Activated CD4-positive, alpha-beta T cell treated with anti-CD3 and anti-CD28 coated beads, Interleukin-2, amount 50 U/mL, for 1 hour (primary cell): ENCODE measurements at places on chromosomes 4 and X.

DNA sequence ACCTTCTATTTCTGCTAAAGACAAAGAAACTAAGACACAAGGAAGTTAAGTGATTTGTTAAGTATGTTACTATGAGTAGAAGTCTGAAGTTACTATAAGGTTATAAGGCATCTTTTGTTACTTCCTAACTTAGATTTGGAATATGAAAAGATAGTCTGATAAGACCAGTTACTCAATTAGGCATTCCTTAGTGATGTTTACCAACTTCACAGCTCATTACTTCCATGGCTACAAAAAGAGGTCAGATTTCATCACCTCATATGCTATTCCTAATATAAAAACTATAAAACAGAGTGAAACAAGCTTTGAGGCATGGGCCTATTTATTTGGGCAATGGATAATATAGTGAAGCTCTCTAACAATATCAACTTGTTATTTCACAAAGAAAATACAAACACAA lies 143.1 kb downstream of the TBCK start:
- no peak for DNase-seq

GRCh38 chr4:73451404-73451803 lies 15.4 kb downstream of the AFP start:
- no peak for DNase-seq

DNA sequence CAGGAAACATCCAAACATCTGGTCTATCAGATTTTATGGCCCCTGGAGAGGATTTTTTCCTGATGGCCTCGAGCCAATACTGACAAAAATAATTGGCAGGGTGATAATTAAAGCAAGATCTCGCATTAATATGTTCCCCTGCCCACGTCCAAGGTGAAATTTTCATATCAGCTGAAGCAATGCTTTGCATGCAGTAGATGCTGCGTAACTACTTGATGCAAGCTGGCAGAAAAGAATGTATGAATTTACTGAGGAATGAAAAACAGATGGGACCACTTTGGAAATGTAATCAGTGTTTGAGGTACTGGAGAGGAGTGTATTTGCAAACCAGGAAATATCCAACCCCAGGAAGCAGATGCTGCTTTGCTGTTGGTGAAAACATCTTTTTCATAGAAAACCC lies 36.8 kb upstream of the REST start:
- DNase-seq, result no peak

DNA sequence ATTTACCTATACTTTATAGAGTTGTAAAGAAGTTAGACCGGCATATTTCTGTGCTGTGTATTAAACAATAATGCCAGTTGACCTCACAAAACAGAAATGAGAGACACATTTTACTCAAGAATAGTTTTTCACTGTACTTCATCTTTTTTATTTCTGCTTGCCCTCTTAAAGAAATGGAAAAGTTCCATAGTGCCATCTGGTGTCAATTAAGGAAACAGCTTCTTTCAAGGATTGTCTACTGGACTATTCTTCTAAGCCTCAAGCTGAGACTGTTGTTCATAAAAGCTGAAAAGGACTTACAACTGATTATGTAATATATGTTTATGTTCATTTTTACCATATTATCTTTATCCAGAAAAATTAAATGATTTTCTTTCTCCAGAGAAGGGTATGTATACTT lies 1523.7 kb downstream of the ARAP2 start:
- DNase-seq, result no peak

DNA sequence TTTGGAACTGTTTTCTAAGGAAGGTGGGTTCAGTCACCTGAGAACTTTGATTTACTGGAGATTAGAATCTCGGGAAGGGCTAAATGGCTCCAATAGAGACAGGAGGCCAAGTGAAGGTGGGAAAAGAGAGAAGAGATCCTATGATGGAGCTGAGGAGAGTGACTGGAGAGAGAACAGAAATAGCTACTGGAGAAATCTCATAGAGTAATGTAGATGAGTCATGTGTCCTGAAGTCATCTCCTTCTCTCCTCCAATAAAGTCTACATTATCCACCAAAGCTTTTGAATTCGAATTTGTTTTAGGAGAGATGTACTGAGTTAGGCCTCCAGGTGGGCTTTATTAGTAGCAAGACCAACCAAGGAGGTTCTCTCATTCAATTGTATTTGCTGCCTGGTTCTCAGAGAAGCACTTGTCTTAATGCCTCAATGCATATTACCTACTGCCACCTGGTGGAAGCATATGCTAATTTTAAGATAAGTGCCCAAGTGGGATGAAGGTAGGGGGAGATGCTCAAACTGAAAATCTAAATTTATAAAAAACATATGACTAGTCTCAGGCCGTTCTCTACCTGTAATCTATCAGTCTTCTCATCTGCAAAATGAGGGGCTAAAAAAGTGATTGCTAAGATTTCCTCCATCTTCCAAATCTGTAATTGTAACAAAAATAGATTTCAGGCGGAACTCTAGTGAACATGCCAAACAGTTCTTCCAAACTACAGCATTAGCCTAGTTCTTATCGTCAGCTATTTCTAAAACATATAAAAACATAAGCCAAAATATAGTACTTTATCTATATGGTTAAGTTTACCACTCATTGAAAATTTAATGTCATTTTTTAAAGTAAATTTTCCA lies 24.4 kb downstream of the TXK start:
- DNase-seq, result no peak

DNA sequence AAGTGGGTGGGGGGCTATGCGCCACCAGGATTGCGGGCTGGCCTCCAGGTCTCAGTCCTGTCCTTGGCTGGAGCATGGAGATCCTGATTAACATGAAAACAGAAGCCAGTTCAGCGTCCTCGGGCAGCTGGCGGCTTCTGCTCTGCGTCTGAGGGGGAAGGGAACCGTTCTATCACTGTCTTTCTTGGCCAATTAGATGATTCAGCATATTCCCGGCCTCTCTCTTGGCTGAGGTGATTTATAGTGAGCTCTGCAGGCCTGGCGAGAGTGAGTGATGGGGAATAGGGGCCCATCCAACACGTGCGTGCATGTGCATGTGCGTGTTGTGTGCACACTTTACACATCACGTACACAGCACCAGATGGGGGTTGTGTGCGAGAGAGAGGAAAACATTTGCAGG lies 145.8 kb upstream of the ATP6AP2 start:
- no peak for DNase-seq

DNA sequence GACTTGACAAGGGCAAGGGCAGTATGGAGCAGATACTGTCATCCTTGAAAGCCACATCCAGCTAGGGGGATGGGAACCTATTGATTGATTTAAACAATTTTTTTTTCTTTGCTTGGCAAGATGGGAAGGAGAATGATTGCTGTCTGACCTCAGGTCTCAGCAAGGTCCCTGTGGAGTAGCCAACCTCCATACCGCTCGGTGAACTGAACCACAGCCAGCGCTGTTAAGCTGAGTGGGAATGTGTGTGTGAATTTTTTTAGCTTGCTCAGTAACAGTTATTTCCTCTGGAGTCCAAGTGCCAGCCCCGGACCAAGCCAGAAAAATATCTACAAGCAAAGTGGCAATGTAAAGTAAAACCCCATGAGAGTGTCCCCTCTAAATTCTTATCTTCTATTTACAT lies 25.9 kb downstream of the DCX start:
- no peak for DNase-seq

- DNase-seq, result no peak
These were observed 665 bp downstream of the TRPC5OS start for GRCh38 chrX:111876646-111877045.

- no peak for DNase-seq
These were observed at the start of gene BEND4 for GRCh38 chr4:42152507-42153504. BEND4 (minus strand) TSS chr4:42152655; CDS start chr4:42152143, 512 bp downstream.

DNA sequence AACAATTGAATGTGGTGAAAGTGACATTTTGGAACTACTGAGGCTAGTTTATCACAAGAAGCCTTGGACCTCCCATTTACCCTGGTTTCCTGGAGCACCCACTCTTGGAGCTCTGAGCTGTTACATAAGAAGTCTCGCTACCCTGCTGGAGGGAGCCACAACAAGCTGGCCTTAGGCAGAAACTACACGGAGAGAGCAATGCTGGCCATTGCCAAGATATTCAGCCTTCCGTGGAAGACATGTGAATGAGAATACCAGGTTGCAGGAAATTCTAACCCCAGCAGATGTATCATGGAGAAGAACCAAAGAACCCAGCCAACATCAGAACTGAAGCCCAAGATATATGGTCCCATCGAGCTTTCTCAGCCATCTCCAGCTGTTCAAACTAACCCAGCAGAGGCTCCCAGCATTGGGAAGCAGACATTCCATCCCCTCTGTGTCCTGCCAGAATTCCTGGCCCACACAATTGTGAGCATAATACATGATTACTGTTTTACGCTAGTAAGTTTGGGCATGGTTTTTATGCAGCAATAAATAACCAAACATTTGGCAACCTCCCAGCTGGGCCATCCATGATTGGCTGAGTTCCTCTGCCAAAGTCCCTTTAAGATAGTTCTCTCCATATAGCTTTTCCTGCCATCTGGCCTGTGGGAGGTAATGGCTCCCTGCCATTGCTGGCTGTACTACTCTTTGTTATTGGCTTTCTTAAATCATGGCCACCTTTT lies 17.9 kb upstream of the PDE5A start:
- DNase-seq, result no peak
